ENCODE measurements at places on chromosomes 13 and 19.
A peak's percentile ranks its signal among the peaks of the same experiment; 100 is the strongest.

- no peak for DNase-seq
These were observed 1479.2 kb downstream of the UQCRFS1 start for GRCh38 chr19:27733551-27734266.

- no peak for DNase-seq
These were observed 368.8 kb upstream of the TSHZ3 start for GRCh38 chr19:31718032-31718431.

GRCh38 chr13:32409561-32410421 is 18.1 kb downstream of the N4BP2L1 start:
- DNase-seq, result no peak

DNA sequence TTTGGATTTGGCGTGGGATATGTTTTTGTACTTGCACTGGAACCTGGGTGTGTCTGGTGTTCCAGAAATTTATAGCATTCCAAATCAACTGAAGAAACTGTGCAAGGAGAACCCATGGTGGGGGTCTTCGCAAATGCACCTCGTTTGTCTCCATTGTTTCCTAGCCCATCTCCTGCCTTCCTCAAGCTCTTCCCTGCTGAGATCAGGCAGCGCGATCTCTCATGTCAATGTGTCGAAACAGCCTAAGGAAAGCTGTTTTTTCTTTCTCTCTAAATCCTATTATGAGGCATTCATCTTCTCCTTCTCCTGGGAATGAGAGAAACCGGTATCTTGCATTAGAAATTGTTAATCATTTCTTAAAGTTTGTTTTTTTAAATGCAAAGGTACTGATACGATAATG is 131.0 kb downstream of the KLF5 start:
- no peak for DNase-seq

DNA sequence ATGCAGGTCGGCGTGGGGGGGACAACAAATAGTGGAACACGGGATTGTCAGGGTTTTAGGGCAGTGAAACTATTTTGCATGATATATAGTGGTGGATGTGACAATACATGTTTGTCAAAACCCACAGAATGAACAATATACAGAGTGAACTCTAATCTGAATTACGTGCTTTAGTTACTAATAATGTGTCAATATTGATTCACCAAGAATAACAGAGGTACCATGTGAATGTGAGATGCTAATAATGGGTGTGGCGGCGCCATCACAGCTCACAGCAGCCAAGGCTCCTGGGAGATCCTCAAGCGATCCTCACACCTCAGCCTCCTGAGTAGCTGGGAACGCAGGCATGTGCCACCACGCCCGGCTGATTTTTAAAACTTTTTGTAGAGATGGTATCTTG is 12.9 kb downstream of the ELAVL1 start:
- DNase-seq, result no peak

GRCh38 chr19:28297036-28297435 is 915.9 kb downstream of the UQCRFS1 start:
- DNase-seq, result no peak

GRCh38 chr19:48510421-48511268 is 990 bp downstream of the LMTK3 start:
- DNase-seq, result peak; percentile 47

DNA sequence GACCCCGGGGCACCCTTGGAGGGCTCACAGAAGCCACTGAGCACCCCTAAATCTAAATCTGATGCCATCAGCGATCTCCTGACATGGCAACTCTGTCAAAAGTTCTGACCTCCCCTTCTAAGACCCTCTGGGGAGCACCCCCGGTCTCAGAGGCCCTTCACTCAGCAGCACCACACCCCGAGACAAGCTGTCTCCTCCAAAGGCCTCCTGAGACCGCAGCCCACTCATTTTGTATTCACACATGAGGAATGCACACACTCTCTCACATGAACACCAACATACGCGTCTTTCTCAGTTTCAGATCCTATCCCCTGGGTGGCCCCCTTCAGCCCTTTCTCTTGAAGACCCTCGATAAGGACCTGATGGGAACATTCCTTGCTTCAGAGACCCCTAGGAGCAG is 2.6 kb downstream of the NDUFA11 start:
- DNase-seq, result no peak

GRCh38 chr19:2154587-2155075 is 3.3 kb upstream of the AP3D1 start:
- no peak for DNase-seq
